ENCODE measurements at places on chromosomes 7 and 10.

DNA sequence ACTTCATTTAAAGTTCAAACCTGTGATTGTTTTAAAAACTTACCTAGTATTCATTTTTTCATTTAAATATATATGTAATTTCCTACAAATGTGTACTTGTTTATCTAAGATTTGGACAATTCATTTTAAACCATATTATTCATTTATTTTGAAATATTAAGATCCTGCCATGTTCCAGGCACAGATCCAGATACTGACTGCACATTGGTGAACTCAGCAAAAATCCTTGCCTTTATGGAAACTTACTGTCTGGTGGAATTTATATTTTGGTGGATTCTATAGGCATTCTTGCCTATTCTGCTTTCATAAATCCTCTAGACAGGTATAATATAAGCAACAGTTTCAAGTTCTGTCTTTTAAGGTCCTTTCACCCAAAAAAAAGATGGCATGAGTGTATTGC lies 48.3 kb upstream of the RPA3 start:
- no peak for DNase-seq

DNA sequence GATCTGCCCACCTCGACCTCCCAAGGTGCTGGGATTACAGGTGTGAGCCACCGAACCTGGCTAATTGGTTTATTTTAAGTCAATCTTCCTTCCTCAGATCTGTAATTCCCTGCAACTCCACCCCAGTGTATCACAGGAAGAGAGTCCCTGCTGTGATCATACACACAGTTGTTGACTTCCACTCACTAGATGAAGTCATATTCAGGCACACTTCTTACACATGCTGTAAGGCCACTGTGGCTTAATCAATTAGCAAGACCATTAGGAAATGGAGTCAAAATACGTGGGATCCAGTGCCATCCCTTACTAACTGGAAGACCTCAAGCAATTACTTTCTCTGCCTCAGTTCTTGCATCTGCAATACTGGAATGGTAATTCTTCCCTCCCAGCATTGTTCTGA lies 66.1 kb upstream of the PAX2 start:
- DNase-seq, result no peak

GRCh38 chr10:113000876-113001598 lies 51.0 kb downstream of the TCF7L2 start:
- no peak for DNase-seq

GRCh38 chr10:8151086-8151485 lies 96.6 kb downstream of the GATA3 start:
- no peak for DNase-seq

GRCh38 chr7:132872034-132872433 lies 209.9 kb downstream of the CHCHD3 start:
- no peak for DNase-seq

DNA sequence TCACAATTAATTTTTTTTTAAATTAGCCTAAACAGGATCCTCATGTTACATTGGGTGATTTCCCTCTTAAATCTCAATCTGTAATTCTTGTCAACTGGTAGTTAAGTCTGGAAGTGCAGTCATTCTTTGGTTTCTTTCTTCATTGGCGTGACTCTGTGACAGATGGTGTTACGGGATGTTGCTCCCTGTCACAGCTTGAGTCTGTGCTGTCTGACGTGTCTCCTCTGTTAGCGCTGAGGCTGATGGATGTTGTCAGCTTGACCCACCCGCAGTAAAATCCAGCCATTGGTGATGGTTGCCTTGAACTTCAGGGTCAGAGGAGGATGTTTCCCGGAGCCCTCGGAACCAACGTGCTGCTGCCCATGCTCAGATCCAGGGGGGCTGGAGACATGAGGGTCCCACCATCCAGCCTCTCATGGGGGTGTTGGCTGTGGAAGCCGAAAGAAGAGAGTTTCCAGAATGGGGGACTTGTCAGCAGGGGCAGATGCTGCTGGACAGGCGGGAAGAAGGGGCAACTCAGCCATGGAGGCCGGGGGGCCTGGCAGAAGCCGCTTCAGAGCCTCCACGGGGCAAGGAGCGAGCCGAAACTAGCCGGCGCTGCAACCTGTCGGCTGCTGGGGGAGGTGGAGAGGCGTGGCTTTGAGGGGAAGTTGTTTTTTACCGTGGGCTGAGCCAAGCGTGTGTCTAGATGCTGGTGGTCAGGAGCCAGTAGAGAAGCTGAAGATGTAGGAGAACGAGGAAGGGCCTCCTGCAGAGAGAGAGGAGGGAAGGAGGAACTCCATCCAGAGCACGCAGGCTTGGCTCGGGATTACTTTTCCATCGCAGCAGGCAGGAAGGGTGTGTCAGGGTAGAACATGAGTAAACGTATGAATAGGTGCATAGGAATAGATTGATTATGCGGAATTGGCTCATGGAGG lies 3.5 kb downstream of the SUN1 start:
- DNase-seq, result no peak

Measured in spinal cord (tissue), 10 donors.